Activated T-cell treated with anti-CD3 and anti-CD28 coated beads, Interleukin-2, amount 50 U/mL, for 72 hours (primary cell): ENCODE measurements at places on chromosomes 2 and 18. TPM values are rescaled to one million over a fixed set of nuclear protein-coding genes. Genes with fewer than 3 reads are reported as not detected.

- no peak for DNase-seq
Measured at GRCh38 chr2:134073023-134073422, 180.8 kb upstream of the MGAT5 start.

DNA sequence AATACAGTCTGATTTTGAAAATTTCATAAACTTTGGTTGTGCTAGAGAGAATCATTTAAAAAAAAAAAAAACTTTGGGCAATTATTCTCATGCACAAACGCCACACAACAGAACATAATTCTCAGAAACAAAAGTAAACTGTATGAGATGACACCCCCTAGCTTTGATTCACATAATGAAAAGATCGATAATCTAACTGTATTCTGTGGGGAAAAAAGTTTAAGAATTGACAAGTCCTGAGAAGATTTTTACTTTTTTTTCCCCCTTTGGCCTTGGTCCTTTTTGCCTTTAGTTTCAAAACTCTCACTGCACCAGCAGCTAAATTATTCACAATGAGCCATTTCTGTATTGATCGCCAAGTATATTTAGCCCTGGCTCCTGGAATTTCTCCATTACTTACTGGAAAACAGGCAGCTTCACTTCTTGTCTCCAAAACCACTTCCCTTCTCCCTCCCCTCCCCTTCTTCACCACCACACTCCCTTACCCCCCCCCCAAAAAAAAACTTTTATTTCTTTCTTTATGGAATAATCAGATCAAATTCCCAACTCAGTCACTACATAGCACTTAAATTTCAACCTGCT, 2.0 kb downstream of the IKZF2 start:
- DNase-seq = no peak

The CDH7 gene
- total RNA-seq = not detected

DNA sequence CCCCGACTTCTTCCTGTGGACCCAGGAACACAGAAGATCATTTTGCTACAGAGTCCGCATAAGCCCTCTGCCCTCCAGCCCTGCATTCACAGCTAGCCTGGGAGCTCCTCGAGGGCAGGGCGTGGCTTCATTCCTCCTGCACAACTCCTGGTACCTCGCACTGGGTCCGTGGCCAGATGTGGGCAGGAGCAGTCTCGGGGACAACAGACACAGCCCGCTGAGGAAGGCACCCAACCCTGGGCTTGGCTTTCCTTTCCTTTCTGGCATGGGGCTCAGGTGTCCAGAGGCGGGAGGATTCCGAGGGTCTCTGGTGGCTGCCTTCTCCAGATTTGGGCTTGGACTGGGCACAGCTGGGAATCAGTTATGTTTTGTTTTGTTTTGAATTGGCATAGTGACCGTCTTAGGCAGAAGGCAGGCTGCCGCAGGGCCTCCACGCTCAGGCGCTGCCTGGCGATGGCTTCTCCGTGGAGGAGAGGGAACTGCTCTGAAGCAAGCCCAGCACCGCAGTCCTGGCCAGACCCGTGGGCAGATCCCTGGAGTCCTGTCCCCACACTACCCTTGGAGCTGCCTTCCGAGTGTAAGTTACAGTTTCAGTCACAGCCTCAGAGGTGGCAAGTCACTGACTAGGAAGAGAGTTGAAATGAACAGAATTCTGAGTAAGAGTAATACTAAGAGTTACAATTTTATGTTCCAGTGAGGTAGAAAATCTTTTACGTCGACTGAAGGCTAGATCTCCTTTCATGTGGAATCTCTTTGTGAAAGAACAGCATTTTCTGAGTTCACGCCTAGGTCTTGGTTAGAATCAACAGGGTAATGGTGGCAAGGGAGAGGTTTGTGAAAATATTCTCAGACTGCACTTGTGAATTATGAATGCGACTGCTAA, 47.9 kb downstream of the LDLRAD4 start:
- peak; percentile 74 for DNase-seq

The IL36RN gene
- not detected for total RNA-seq

DNA sequence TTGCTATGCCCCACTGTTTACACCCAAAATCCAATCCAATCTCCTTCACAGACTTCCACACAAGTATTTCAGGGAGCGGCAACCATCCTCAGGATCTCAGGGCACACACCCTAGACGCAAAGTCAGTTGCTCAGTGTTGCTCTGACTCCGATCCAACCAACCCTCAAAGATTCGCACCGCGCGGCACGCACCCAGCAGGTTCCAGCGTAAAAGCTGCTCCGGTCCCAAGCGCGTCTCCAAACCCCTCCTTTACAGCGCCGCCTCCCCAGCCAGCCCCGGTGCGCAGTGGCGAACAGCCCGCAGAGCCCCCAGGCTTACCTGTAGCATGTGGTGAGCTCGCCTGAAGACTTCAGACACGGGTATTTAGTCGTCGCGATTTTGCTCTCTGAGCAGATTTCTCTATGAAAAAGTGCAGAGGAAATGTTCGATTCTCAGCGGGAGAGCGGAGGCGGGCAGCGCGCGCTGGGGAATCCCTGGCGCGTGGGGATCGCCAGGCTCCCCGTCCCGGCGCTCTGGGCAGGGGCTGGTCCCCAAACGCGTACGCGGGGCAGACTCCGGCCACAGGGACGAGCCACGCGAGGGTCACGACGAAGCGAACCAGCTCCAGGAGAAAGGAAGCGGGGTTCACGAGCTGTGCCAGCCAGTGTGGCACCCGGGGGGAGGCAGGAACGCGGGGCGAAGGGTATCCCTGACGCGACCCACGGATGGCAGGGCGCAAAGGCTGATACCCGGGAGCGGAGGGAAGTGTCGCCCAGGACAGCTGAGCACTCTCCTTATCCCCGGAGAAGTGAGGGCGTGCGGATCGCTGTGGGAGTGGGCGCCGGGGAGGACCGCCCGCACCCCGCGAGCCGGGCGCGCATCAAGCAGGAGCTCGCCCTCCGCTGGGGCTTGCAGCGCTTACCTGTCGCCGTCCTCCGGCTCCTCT, 650 bp downstream of the CCBE1 start:
- peak; percentile 13 for DNase-seq
